ENCODE measurements at places on chromosomes 4 and X.

DNA sequence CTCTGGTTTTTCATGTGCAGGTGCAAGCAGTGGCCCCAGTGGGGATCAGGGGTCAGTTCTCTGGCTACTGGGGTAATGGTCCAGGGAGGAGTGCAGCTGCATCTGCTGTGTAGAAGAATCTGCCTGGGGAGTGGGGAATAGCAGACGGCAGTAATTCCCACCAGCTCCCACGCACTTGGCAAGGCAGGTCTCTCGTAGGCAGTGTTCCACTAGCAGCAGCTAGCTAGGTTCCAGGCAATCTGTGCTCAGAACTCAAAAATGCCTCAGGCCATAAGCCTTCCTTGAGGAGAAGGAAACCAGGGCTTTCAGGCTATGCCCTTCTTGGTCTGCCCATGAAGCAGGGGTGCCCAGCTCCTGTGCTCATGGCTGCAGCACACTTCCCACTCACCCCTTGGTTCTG lies 38.8 kb downstream of the DCLK2 start:
- no peak for DNase-seq

- DNase-seq, result no peak
These were observed 85.1 kb upstream of the SMAD1 start for GRCh38 chr4:145396581-145396980.

DNA sequence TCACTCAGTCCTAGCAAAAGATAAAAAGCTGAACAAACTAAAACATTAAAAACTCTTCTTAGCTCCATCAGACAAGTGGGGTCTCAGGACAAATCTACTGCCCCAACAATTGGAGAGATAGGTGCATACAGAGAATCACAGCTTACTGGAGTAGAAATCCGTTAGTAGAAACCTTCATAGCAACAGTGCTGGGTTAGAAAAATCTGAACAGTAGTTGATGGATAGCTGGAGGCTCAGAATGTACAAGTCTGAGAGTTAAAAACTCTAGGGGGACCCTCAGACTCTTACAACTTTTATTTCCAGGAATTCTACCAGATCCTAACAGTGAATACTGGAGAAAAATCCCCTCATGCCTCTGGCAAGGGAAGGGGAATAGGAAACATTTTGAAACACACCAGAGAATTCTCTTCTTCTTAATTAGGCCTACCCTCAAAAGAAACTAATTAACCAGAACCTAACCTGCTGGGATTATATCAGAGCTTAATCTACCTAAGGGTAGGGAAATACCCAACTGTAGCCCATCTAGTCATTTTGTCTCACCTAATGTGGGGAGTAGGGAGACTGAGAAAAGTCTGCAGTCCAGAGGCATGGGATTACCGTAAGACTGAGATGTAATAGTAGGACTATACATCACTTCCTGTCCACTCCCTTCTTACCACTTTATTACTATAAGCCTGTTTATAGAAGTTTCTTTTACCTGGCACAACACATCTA lies 165.0 kb upstream of the CTSO start:
- no peak for DNase-seq

DNA sequence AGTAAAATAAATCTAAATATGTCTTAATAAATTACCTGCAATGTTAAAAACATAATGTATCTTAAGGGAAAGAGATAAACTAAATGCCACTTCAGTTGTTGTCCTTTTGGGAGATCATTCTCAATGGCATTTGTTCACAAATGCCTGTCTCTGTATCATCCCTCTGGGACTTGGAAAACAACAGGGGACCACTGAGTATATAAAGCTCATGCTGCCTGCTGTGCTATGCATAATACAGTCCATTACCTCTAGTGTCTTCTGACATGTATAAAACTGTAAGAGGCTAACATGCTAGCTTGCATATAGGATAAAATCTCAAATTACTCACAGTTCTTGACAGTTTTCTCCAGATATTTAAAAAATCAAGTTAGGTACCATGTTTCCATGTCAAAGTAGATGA lies 503.9 kb downstream of the PDHA2 start:
- no peak for DNase-seq

GRCh38 chr4:75099321-75099720 lies 166.4 kb downstream of the PARM1 start:
- DNase-seq, result no peak

DNA sequence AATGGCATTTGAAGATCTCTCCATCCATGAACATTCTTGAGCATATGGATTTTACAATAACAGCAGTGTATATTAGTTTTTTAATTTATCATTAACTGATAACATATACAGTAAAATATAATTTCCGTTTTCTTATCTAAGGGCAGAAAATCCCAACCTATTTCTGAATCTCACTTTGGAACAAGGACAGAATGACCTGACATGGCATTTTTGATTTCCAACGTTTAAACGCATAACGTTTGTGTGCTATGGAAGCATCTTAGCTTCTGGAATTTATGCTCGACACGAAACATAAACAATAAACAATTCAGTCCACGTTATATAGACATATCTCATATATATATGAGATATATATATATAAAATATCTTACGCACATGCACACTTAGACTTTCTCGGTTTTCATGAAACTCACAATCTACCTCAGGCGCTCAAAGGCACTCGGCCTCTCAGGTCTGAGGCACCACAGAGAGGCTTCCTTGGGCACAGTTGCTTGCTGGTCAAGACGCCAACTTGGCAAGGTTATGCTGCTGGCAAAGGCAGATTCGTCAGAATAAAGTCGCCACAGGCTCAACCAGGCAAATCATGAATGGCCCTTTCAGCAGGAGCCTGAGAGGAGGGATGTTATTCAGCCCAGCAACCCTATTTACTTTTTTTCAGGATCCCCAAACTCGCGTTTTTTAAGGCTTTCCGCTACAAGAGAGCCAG lies 1.0 kb upstream of the UGT8 start:
- no peak for DNase-seq

DNA sequence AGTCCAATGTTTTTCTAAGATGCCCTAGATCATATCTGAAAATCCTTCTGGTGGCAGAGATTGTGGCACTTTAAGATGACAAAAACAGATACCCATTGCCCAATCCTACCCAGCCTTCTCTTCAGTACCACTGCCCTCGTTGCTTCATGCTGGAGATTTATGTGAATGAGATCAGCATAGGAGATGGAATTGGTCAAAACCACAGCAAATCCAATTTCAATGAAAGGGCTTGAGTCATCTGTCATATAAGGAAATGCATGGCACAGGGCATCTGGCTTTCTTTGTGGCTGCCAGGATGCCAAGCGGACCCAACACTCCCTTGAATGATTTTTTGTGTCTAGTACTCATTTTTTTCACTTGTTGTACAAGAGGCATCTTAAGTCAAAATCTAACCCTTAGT lies 16.8 kb downstream of the AFF2 start:
- DNase-seq, result no peak

GRCh38 chr4:176433983-176434382 lies 114.2 kb downstream of the SPCS3 start:
- no peak for DNase-seq

- DNase-seq, result no peak
These were observed 221.1 kb upstream of the TLL1 start for GRCh38 chr4:165651901-165652300.

DNA sequence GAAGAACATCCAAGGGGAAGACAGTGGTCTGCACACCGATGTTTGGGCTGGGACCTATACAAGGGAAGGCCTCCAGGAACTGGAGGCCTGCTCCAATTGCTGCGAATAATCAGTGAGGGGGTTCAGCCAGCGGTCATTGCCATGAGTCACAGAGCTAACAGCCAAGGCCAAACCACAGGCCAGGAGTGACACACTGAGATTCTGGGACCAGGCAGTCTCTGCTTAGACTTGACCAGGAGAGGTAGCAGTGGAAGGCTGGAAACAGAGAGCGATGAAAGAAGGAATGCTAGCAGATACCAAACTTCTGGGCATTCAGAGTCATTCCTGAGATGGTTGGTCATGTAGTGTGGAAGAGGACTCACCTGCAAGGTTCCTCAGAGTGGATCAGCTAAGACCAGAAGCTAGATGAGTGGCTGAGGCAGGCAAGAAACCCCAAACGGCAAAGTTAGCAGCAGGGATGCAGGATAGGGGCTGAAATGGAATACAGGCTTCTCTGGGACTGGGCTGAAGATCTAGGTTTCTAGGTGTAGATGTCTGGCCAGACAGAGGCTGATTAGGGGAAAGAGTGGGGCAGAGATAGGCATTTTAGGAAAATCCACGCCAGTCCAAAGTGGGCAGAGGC lies 54.7 kb downstream of the CNGA2 start:
- DNase-seq, result no peak
